ENCODE measurements at places on chromosomes 6 and 20.

GRCh38 chr6:11246722-11247121 is 14.3 kb upstream of the NEDD9 start:
- no peak for DNase-seq

DNA sequence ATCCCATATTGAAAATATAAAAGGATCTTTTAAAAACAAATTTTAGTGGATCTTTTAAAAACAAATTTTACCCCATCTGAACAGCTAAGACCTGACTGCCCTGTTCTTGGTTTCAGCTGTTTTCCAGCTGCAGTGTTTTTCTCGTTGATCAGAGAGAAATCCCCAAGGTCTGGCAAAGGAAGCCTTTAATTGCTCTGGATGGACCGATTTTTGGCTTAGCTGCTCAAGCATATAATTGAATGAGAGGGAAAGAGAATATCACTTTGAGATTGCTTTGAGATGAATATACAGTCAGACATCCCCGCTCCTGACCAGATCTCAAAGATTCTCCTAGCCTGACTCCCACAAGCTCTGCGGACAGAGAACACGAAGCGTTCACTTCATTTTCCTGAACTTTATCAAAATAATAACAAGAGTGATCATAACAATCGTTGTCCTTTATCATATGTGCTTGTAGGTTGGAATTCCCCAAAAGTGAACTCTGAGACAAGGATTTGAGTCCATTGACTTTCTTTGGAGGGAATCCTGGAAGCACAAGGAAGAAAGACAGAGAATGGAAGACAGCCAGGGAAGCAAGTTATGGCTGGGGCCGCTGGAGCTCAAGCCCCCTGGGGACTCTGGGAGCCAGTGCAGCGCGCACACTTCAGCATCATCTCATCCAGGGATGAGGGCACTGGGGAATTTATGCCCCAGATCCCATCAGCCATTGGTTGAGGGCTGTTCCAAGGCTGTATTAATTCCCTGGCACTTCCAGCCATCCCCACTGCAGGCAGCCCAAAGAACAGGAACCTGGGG is 101.3 kb downstream of the SNX5 start:
- DNase-seq, result no peak

- DNase-seq, result peak; percentile 36
These were observed 66.9 kb downstream of the PYGB start for GRCh38 chr20:25314497-25315417.

DNA sequence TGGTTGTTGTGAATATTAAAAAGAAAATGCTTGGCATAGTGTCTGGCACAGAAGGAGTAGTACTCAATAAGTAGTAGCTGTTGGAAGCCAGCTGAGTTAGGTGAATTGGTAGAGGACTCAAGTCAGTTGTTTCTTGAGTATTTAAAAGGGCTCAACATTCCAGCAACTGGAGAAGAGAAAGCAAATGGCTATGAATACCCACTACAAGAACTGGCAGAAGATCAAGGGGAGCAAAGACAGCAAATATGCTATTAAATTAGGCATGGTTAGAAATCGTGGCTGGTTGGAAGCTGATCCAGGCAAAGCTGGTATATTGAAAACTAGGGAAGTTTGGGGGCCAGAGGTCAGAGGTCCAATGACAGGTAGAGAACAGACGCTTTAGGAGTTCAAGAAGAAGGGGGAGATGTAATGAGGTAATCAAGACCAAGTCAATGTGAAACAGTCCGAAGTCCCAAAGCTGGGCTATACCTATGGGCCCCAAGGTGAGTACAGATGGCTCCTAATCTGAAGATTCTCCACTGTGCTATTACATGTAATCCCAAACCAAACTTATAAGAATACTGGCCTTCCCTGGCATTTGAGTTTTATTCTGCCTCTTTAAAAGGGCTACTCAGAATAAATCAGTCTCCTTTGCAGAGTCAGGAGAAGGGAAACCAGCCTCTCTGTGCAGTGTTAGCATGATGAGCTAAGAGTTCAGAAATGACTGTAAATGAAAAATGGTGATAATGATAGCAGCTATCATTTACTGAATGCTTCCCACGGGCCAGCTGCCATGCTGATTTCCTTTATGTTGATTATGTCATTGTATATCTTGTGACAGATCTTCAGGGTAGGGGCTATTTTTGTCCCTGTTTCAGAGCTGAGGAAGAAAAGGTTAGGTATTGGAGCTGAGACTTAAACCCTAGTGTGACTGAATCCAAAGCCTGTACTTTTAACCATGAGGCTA is 122.3 kb downstream of the ANKS1A start:
- no peak for DNase-seq

DNA sequence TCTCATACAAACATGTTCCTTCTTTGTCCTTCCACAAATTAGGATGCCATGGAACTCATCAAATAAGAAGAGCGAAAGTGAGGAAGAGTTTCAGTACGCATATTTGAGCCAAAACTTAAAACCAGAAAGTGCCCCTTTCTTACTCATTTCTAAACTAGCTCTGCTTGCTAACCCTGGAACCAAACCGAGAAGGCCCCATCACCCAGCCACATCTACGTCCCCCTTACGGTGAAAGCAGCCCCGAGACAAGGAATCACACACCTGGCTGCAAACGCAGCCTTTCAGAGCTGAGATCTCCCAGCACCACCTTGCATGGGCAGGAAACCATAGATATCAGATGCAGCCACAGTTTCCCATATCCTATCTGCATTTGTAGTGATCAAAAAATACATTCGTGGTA is 28.5 kb downstream of the TRERF1 start:
- DNase-seq, result no peak

GRCh38 chr6:106476331-106477105 is 116.0 kb downstream of the CRYBG1 start:
- DNase-seq, result no peak

GRCh38 chr6:117531346-117531745 is 48.9 kb downstream of the DCBLD1 start:
- DNase-seq, result no peak

Measured in GM23338 (cell line).